ENCODE measurements at places on chromosomes 11 and 22. TPM values are rescaled to one million over a fixed set of nuclear protein-coding genes. Genes with fewer than 3 reads are reported as not detected.

DNA sequence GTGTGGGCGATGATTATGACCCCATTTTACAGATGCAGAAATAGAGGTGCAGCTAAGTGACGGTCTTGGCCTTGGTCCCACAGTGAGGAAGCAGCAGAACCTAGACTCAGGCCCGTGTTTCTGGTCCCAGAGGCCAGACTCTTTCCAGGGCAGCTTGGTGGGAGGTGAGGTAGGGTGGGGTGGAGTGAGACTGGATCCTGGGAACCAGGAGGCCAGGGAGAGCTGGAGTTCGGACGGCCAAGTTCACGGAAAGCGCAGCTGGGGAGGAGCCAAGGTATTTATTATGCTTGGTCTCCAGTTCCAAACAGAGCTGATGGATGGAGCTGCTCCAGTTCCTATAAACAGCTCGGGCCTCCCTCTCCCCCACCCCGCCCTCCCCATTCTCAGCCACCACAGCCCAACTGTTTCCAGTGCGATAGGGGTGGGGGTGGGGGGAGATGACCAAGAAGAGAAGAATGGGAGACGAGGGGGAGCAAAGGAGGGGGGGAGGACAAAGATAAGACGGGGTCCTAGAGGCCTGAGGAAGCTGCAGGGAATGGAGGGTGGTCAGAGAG, 16.2 kb downstream of the LRRC32 start:
- no peaks in the 10 kb centered on the region for H3K36me3 ChIP-seq
- no peaks in the 10 kb centered on the region for H3K27me3 ChIP-seq
- no peaks in the 10 kb centered on the region for H3K4me1 ChIP-seq
- H3K27ac ChIP-seq = peak overlapping the region; percentile 60

NAV2 gene
- 21.3 TPM for total RNA-seq

DNA sequence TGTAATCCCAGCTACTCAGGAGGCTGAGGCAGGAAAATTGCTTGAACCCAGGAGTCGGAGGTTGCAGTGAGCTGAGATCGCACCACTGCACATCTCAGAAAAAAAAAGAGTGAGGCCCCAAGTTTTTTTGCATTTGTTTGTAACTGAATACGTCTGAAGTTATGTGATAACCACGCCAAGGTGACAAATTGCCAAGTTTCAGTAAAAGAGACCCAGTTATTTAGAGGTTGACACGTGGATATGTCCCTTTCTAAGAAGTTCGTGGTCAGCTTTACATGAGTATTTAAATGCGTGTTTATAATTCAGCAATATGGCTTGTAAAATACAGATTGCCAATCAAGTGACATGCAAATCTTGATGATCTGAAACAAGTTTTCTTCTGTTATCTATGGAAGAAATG, 8.0 kb downstream of the PPARA start:
- DNase-seq = no peak
- no peaks in the 10 kb centered on the region for H3K36me3 ChIP-seq
- H3K4me3 ChIP-seq = no peak overlapping the region
- H3K27ac ChIP-seq = no peak overlapping the region
- H3K4me1 ChIP-seq = no peaks in the 10 kb centered on the region

KCNJ1 gene
- total RNA-seq = not detected

DNA sequence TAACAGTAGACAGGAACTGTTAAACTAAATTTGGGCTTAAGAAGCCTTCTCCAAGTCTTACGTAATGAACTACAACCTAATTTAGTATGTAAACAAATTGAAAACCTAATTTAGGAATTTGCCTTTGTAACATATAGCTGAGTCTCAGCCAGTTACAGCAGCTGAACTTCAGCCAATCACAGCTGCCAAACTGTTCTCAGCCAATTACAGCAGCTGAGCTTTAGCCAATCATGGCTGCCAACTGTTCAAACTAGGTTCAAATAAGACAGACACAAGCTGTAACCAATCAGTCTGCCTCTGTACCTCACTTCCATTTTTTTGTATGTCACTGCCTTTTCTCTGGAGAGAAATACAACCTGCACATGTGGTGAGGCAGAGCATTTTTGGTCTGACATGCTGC, 95.0 kb upstream of the CD44 start:
- no peak for DNase-seq
- no peaks in the 10 kb centered on the region for H3K4me1 ChIP-seq
- no peak overlapping the region for H3K4me3 ChIP-seq
- no peaks in the 10 kb centered on the region for H3K27me3 ChIP-seq
- H3K27ac ChIP-seq = no peak overlapping the region

DNA sequence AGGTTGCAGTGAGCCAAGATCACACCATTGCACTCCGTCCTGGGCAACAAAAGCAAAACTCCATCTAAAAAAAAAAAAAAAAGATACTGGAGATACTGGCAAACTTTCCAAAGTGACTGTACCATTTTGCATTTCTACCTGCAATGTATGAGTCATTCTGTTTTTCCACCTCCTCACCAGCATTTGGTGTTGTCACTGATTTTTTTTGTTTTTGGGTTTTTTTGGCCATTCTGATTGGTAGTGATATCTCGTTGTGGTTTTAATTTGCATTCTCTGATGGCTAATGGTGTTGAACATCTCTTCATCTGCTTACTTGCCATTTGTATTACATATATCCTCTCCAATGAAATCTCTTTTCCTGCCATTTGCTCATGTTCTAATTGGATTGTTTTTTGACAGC, 12.0 kb upstream of the RBX1 start:
- no peaks in the 10 kb centered on the region for H3K36me3 ChIP-seq
- no peak overlapping the region for H3K27ac ChIP-seq
- no peaks in the 10 kb centered on the region for H3K4me1 ChIP-seq
- no peak for DNase-seq
- H3K4me3 ChIP-seq = no peak overlapping the region
- H3K27me3 ChIP-seq = no peaks in the 10 kb centered on the region

C22orf31 gene
- not detected for total RNA-seq

DNA sequence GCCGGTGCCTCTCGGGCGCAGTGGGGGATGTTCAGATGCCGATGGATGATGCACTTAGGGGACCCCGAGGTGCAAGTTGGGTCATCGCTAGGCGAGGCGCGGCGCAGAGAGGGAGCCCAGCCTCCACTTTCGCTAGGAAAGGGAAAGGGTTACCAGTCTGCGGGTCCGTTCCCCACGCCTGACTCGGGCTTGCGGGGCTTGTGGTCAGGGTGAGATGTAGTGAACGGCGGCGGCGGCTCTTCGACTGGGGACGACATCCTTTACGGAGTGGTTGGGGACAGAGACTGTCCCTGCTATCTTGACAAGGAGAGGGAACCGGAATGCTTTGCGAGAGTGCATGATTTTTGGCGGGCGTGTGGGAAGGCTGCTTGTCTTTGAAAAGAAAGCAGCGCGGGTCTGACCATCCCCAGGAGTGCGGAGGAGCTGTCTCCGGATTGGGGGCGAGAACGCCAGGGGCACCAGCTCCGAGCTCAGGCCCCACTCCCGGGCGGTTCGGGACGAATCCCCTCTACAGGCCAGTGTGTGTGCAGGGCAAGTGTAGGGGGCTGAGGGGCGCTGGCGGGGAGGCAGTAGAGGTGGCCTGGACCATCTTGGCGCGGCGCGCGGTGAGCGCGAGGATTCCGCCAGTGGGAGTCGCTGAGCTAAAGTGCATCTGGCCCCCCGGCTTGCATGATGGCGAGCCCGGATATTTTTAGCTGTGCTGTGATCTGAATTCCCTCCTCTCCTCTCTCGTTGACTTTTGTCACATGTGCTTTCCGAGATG, 1.1 kb downstream of the FAT3 start:
- DNase-seq = peak; percentile 17
- peaks cover 5% of the 10 kb centered on the region for H3K4me1 ChIP-seq
- H3K27me3 ChIP-seq = peaks cover 48% of the 10 kb centered on the region
- no peak overlapping the region for H3K27ac ChIP-seq

DNA sequence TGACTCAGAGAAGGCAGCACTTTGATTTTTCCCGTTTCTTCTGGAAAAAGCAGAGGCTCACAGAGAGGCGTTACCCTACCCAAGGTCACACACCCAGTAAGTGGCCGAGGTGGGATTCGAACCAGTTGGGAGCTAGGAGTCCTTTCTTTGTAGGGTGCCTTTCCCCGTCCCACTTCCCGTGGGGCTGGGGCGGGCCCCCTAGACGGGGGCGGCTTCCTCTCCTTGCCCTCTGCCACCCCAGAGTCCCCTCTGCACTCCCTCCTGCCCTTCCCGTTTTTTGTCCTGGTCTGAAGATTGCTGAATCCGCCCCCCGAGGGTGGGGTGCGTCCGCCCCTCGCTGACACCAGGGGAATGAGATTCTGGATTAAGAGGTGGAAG, 747 bp downstream of the TPCN2 start:
- no peak for DNase-seq
- H3K36me3 ChIP-seq = no peaks in the 10 kb centered on the region
- H3K4me1 ChIP-seq = no peaks in the 10 kb centered on the region
- no peaks in the 10 kb centered on the region for H3K27me3 ChIP-seq

GRCh38 chr11:1619449-1619848, 2.5 kb downstream of the KRTAP5-4 start:
- no peaks in the 10 kb centered on the region for H3K4me1 ChIP-seq
- H3K27me3 ChIP-seq = no peaks in the 10 kb centered on the region
- H3K4me3 ChIP-seq = no peak overlapping the region

- no peak overlapping the region for H3K27ac ChIP-seq
- no peaks in the 10 kb centered on the region for H3K4me1 ChIP-seq
- H3K27me3 ChIP-seq = no peaks in the 10 kb centered on the region
- no peaks in the 10 kb centered on the region for H3K36me3 ChIP-seq
- no peak overlapping the region for H3K4me3 ChIP-seq
These were observed 204.2 kb upstream of the TBCEL start for GRCh38 chr11:120819437-120820365.

GRCh38 chr11:124536520-124536919, 6.9 kb downstream of the OR8B12 start:
- DNase-seq = no peak
- H3K4me3 ChIP-seq = no peak overlapping the region
- no peaks in the 10 kb centered on the region for H3K27me3 ChIP-seq
- H3K27ac ChIP-seq = no peak overlapping the region

- H3K27ac ChIP-seq = no peak overlapping the region
- H3K4me1 ChIP-seq = no peaks in the 10 kb centered on the region
- DNase-seq = no peak
These were observed 99.1 kb downstream of the XRRA1 start for GRCh38 chr11:74849525-74850391.

DNA sequence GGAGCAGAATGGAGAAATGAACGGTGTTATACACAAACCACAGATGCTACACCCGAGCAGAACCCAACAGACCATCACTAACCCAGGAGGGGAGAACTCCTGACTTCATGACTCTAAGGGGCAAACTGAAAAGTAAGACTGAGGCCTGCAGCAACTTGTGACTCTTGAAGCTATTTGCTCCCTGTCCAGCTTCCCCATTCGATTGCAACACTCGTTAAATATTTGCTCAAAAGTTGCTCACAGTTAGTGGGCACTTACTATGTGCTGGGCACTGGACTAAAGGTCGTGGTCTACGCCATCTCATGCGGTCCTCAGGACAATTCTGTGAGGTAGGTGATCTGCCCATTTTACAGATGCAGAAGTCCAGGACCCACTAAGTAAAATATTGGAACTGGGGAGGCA, 9.5 kb upstream of the ADA2 start:
- H3K27ac ChIP-seq = no peak overlapping the region
- DNase-seq = no peak
- no peaks in the 10 kb centered on the region for H3K4me1 ChIP-seq
- no peak overlapping the region for H3K4me3 ChIP-seq

GRCh38 chr22:32985899-32986765, 72.0 kb downstream of the SYN3 start:
- no peak overlapping the region for H3K27ac ChIP-seq
- no peaks in the 10 kb centered on the region for H3K27me3 ChIP-seq
- H3K4me3 ChIP-seq = no peak overlapping the region
- peak; percentile 79 for DNase-seq
- H3K36me3 ChIP-seq = no peaks in the 10 kb centered on the region
- no peaks in the 10 kb centered on the region for H3K4me1 ChIP-seq

ANKK1 gene
- total RNA-seq = 0.32 TPM

DNA sequence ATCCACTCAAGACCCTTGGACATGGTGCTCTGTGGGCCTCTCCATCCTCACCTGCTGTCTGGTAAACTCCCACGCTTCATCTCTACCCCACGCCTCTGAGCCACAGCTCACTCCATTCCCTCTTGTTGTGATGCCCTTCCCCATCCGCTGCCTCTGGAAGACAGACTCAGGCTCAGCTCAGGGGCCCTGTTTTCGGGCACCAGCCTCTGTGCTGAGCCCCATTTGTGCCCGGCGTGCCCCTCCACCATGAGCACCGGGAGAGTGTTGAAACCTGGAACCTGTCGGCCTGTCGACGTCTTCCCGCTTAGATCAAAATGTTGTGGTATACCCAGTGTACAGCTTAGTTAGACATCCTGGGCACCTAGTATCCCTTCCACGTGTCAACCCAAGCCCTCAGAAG, 6.5 kb upstream of the SCUBE1 start:
- H3K27ac ChIP-seq = no peak overlapping the region
- H3K4me1 ChIP-seq = no peaks in the 10 kb centered on the region
- H3K27me3 ChIP-seq = no peaks in the 10 kb centered on the region
- no peak for DNase-seq
- no peaks in the 10 kb centered on the region for H3K36me3 ChIP-seq
- no peak overlapping the region for H3K4me3 ChIP-seq

ARHGAP8 gene
- 38.4 TPM for total RNA-seq

MISFA gene
- total RNA-seq = 1.8 TPM

DNA sequence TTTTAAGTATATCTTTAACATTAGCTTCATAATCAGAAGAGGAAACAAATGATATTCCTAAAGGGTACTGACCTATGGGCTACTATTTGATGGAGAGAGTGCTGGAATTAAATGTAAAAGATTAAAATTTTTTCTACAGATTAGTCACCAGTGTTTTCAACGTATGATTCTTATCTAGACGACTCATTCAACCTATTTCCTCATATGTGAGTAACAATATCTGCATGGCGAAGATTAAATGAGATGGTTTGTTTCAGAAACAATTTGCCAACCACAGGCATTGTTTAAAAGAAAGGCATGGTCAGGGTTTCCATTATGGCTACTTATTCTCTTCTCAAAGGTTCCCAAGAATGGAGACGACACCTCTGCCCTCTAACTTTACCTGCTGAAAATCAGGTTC, 20.4 kb downstream of the OR56B4 start:
- H3K36me3 ChIP-seq = no peaks in the 10 kb centered on the region
- H3K27me3 ChIP-seq = no peaks in the 10 kb centered on the region
- no peaks in the 10 kb centered on the region for H3K4me1 ChIP-seq
- H3K4me3 ChIP-seq = no peak overlapping the region
- H3K27ac ChIP-seq = no peak overlapping the region
- no peak for DNase-seq

C11orf97 gene
- not detected for total RNA-seq

GRCh38 chr11:7671347-7672215, 1.7 kb downstream of the CYB5R2 start:
- no peak overlapping the region for H3K27ac ChIP-seq
- no peak overlapping the region for H3K4me3 ChIP-seq

HTR3B gene
- not detected for total RNA-seq

PHLDA2 gene
- 41.6 TPM for total RNA-seq

GRCh38 chr11:47552056-47552565, 821 bp downstream of the CELF1 start:
- H3K4me1 ChIP-seq = no peaks in the 10 kb centered on the region
- DNase-seq = peak; percentile 57
- no peaks in the 10 kb centered on the region for H3K27me3 ChIP-seq

POGLUT3 gene
- total RNA-seq = 15.8 TPM
